Type B pancreatic cell (in vitro differentiated cells): ENCODE measurements at places on chromosomes 5 and 9. TPM values are rescaled to one million over a fixed set of nuclear protein-coding genes. Genes with fewer than 3 reads are reported as not detected.

GRCh38 chr9:36961561-36962325 lies 72.3 kb downstream of the PAX5 start:
- no peak for DNase-seq

DNA sequence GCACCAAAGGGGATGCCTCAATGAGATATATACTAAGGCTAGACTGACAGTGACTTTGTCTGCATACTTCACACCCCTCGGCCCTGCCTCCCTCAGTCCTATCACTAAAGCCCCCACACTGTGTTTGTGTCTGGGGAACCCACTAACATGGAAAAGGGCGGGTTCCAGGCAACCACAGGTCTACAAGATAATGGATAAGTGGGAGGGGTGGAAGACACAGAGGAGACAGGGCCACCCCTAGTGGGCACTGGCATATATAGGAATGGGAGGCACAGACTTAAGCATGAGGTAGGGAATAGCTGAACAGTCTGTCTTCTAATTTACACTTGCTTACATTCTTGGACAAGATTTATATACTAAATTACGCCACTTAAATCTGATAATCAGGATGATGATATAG lies 74.0 kb downstream of the SLIT3 start:
- no peak for DNase-seq

GRCh38 chr9:114259798-114260523 lies 62.9 kb upstream of the ORM1 start:
- no peak for DNase-seq

- DNase-seq = no peak
Observed at GRCh38 chr9:124809211-124809610, 32.3 kb downstream of the OLFML2A start.

The LCN12 gene
- total RNA-seq = 7.9 and 8.3 TPM in 2 replicates

DNA sequence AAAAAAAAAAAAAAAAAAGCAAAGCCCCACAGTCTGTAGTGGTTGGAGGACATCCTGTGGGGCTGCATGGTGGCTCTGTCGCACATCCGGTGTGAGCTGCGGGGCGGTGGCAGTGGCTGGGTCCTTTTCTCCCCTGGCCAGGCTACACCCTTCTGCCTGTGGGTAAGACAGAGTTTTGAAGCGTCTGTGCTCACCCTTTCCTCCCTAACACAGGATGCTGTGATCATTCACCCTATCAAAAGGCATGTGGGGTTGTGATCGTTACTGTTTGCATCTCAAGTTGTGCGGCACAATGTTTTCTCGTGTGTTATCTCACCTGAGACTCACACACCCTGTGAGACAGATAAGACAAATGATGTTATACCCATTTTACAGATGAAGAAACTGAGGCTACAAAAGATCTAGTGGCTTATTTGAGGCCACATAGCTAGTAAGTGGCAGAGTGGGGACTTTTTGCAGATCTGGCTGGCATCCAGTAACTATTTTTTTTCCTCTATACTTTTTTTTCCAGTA lies 17.5 kb downstream of the IRF1 start:
- no peak for DNase-seq

The NPR3 gene
- 13.7 and 116 TPM in 2 replicates for total RNA-seq

DNA sequence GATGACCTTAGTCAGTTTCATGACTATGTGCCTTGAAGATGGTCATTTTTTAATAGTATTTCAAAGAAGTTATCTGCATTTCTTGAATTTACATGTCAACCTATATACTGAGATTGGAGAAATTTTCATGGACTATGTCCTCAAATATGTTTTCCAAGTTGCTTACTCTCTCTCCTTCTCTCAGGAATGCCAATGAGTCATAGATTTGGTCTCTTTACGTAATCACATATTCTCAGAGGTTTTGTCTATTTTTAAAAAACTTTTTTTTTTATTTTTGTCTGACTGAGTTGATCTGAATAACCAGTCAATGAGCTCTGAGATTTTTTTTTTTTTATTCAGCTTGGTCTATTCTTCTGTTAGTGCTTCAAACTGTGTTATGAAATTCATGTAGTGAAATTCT lies 374.7 kb upstream of the GRIN3A start:
- DNase-seq = no peak

The WNK2 gene
- total RNA-seq = 47.2 and 75.5 TPM in 2 replicates

DNA sequence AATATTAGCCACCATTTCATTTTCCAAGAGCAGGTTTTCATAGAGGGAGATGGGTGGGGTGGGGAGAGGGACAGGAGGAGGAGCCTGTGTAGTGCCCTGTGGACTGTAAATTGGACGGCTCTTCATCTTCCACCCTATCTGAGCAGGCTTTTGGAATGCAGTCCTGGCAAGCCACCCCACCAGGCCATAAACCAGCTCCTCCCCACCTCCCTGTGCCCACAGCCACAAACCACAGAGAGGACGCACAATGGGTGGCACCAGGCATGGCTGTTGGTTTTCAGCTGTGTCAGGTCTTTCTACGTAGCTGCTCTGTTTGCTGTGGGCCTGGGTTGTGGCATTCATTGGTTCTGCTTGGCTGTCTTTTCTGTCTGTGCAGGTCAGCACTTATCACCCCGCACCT lies 58.0 kb downstream of the PLAC8L1 start:
- no peak for DNase-seq

GRCh38 chr9:33048054-33048465 lies 23.0 kb downstream of the DNAJA1 start:
- no peak for DNase-seq

DNA sequence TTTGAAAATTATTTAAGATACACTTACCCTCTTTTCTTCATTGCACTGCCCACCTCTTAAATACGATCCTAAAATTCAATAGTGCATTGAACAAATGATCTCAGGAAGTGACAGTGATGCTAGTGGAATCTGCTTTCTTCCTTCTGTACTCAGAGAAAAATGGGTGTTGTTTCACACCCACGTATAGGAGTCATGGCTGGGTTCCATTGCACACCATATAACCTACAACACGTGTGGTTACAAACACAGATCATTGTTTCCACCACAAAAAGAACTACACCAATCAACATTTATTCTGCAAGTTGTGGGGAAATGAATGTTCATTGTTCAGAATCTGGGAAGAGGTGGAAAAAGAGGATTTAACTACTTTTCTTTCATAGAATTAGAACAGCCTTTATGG lies 275.9 kb downstream of the MAN2A1 start:
- no peak for DNase-seq

- no peak for DNase-seq
Observed at GRCh38 chr5:119343766-119344165, 12.1 kb upstream of the TNFAIP8 start.

GRCh38 chr9:108180541-108180940 lies 675.2 kb downstream of the ACTL7B start:
- DNase-seq = no peak

The FLT4 gene
- 0.45 and 3.4 TPM in 2 replicates for total RNA-seq

- DNase-seq = no peak
Observed at GRCh38 chr9:72844440-72844768, 108.4 kb downstream of the ALDH1A1 start.

The CCDC152 gene
- total RNA-seq = not detected in 2 replicates

- no peak for DNase-seq
Observed at GRCh38 chr9:3477236-3477834, 48.5 kb downstream of the RFX3 start.

DNA sequence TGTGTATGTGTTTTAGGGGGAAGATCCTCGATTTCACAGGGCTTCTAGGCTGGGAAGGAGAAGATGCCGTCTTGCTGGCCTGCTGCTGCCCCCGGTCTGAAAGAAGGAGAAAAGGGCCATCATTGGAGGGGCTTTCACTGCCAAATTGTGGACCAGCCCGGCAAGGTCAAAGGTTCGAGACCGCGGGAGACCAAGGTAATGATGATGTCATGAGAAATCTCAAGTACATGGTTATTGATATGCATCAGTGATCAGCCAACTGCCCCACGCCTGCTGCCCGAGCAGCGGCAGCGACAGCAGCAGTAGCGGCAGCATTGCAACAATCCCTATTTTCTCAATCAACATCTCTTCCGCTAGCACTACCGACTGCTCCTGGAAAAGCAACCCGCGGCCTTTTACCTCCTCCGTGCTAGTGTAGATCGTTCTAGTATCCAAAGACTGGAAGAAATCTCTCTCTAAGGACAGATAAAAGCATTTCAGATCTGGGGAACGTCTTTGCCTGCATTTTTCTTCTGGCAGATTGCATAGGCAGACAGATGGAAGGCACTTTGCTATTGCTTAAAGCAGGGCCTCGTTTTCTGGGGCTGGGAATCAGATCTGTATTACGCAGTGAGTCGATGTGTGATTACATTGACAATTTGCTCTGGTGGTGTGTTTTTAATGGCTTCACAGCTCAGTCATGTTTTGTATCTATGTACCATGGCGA lies 215.3 kb downstream of the MEF2C start:
- no peak for DNase-seq

GRCh38 chr5:97838214-97838613 lies 655.2 kb upstream of the RIOK2 start:
- no peak for DNase-seq

- DNase-seq = no peak
Observed at GRCh38 chr9:131046581-131047202, 37.7 kb downstream of the LAMC3 start.

The GALNT12 gene
- 25.8 and 32.9 TPM in 2 replicates for total RNA-seq

The VCAN gene
- total RNA-seq = 106 and 341 TPM in 2 replicates

GRCh38 chr9:112711050-112711689 lies 6.7 kb downstream of the INIP start:
- DNase-seq = no peak

- DNase-seq = no peak
Observed at GRCh38 chr9:70589571-70590314, 175.3 kb upstream of the KLF9 start.

DNA sequence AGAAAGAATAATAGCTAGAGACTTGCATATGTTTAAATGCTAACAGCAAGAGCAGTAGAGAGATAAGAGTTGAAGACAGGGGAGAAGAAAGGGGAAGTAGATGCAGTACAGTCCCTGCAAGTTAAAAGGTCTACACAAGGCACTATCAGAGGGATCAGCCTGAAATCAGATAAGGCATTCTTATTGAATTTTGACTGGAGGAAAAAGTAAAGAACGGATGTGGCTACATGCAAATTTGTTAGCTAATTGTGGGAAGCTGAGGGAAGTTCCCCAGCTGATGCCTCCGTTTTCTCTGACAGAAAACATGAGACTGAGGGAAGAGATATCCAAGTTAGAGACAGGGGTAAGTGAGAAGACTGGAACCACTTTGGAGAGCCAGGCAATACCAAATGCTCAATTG lies 12.9 kb upstream of the RHOBTB3 start:
- no peak for DNase-seq

DNA sequence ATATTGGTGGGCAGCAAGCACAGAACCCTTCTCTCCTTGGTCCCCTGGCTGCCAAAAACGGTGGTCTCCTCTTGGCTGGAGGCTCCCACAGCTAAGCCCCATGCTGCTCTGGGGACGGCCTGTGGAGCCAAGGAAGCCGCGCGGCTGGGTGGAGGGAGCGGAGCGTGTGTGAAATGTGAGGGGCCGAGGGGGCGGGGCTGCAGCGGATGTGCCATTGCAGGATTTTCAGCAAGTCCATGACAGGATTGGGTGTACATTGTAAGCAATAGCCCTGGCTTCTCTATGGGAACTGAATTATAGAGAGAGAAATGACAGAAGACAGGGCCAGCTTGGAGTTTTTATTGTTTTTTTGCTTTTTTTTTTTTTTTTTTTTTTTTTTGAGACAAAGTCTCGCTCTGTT lies 336.5 kb downstream of the DIRAS2 start:
- DNase-seq = no peak

DNA sequence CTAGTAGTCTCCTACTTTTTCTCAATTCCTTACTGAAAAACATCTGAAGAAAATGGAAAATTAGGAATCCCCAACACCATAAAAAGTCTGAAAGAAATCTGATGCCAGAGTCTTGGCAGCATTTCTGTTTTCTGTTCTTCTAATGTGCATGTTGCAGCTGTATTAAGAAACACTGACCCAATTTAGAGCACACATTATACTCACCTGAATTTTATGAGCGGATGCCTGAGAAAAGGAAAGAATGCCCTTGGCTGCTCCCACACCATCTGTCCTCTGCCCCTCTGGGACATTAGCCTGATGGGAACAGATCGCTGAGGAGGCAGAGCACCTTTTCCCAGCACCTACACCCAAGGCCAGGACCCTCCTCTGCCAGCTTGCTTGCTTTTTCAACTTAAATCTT lies 14.1 kb upstream of the ANP32B start:
- no peak for DNase-seq

The TAF1L gene
- not detected in 2 replicates for total RNA-seq

DNA sequence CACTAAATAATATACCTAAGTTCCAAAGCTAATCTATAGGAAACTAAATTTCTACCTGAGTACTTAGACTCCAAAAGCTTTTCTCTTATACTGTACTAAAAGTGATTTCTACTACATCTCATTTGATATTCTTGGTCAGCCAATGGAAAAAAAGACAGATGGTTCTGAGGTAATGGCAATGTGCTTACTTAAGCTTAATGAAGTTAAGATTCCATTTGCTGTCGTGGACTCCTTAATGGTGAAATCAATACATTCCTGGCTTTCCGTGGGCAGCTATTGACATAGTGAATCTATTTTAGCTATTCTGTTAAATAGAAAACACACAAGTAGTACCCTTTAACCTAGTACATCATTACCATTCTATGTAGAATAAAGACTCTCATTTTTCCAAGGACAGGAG lies 1825.6 kb upstream of the CDH9 start:
- no peak for DNase-seq

DNA sequence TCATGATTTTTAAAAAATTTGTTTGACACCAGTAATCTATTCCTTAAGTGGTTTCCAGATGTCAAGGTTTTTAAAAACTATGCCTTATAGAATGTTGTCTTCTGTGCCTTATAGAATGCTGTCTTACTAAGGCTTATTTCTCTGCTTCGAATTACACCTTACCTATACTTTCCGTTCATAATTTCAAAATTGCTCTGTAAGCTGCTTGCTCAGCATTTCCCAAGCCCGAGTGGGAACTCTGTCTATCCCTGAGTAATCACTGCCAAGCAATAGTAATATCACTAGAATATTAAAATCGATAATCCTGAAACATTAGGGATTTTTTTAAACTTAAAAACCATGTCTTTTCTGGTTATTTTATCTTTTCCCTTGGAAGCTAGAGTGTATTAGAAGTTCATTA lies 376.3 kb downstream of the PIK3R1 start:
- no peak for DNase-seq

The ARSI gene
- 1.4 and 4.6 TPM in 2 replicates for total RNA-seq

GRCh38 chr5:169223595-169223953 lies 77.4 kb downstream of the SLIT3 start:
- no peak for DNase-seq

The FOXD4L6 gene
- total RNA-seq = 0.14 and 0.17 TPM in 2 replicates
